PC-9 (cell line): ENCODE measurements at places on chromosomes 16 and 17. TPM values are rescaled to one million over a fixed set of nuclear protein-coding genes. Genes with fewer than 3 reads are reported as not detected.

- H3K36me3 ChIP-seq: no peaks in the 10 kb centered on the region
- H3K27me3 ChIP-seq: no peaks in the 10 kb centered on the region
- no peak overlapping the region for H3K27ac ChIP-seq
- H3K4me3 ChIP-seq: no peak overlapping the region
- H3K4me1 ChIP-seq: peaks cover 42% of the 10 kb centered on the region
These were observed 14.6 kb downstream of the ATP5PD start for GRCh38 chr17:75031972-75032719.

DNA sequence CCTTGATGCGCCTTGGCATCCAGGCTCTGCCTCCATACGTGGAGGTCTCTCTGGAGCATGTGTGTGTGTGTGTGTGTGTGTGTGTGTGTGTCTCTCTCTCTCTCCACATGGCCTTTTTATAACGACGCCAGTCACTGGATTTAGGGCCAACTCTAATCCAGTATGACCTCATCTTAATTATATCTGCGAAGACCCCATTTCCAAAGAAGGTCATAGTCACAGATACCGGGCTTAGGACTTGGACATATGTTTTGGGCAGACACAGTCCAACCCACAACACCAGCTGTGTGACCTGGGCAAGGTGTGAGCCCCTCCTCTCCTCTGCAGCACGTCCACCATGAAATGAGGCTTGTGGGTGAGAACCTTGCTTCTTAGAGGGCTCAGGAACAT lies 138.4 kb upstream of the PLCG2 start:
- H3K27me3 ChIP-seq: no peaks in the 10 kb centered on the region
- no peak for DNase-seq
- H3K36me3 ChIP-seq: no peaks in the 10 kb centered on the region; the same call in 1 of the 2 replicates
- no peak overlapping the region for H3K27ac ChIP-seq
- H3K4me1 ChIP-seq: peaks cover 28% of the 10 kb centered on the region

- no peak overlapping the region for H3K27ac ChIP-seq
- no peaks in the 10 kb centered on the region for H3K4me1 ChIP-seq
- H3K27me3 ChIP-seq: no peaks in the 10 kb centered on the region
- peaks cover 16% of the 10 kb centered on the region; the same call in 1 of the 2 replicates for H3K36me3 ChIP-seq
- no peak overlapping the region for H3K4me3 ChIP-seq
- DNase-seq: no peak
These were observed 14.1 kb downstream of the SPG7 start for GRCh38 chr16:89522287-89522686.

- no peaks in the 10 kb centered on the region for H3K4me1 ChIP-seq
- peaks cover 22% of the 10 kb centered on the region for H3K36me3 ChIP-seq
- H3K4me3 ChIP-seq: no peak overlapping the region
- no peak for DNase-seq
These were observed 31.8 kb downstream of the ZDHHC7 start for GRCh38 chr16:84979516-84979915.

- H3K36me3 ChIP-seq: no peaks in the 10 kb centered on the region
- H3K27me3 ChIP-seq: peaks cover 21% of the 10 kb centered on the region; the same call in 1 of the 2 replicates
- DNase-seq: no peak
- H3K4me1 ChIP-seq: peaks cover 9% of the 10 kb centered on the region
- no peak overlapping the region for H3K4me3 ChIP-seq
These were observed 33.5 kb downstream of the SRL start for GRCh38 chr16:4208341-4208751.

DNA sequence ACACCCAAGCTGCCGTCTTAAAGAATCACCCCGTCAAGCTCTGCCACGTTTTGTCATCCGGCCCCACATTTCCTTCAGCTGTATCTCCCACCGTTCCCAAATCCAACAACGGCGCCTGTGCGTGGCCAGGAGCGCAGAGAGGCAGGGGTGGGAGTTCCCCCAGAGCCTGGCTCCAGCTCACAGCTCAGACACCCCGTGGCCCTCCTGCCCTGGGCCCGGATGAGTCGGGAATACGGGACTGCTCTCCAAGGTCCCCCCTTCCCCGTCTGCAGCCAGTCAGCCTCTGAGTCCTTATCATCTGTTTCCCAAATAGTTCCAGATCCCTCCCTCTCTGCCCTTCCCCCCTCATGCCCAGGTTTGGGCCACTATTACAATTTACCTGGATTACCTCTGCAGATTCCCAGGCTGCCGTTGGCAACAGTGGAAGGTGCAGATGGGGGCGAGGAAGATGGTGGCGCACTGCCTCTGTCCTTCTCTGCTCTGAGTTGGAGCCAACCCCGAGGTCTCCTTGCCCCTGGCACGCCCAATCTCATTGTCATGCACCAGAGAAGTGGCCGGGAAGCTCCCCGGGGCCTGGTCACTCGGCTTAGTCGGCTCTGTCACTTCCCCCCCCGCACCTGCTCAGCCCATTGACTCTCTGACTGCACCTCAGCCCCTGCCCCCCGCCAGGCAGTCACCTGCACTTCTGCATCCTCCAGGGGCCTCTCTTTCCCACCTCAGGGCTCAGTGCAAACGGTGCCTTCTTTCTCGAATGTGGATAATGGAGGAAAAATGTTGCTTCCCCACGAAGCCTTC lies 18.3 kb upstream of the RPTOR start:
- no peaks in the 10 kb centered on the region for H3K36me3 ChIP-seq

- H3K27me3 ChIP-seq: no peaks in the 10 kb centered on the region
- H3K4me1 ChIP-seq: no peaks in the 10 kb centered on the region
- no peak overlapping the region for H3K27ac ChIP-seq
These were observed 369.2 kb downstream of the CDH13 start for GRCh38 chr16:82995924-82996441.

DNA sequence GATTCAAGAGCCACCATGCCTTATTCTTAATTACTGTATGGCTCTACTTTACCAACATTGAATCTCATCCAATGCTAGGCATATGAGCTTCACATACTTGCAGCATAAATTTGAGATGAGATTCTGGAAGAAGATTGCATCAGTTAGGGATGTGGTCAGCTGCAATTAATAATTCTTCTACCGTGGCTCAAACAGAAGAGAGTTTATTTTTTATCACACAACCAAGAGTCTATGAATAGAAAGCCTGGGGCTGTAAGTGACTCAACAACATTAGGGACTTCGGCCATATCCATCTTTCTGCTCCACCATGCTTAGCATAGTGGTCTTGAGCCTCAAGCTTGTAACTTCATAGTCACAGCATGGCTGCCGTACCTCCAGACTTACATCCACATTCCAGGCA lies 179.4 kb upstream of the IRX6 start:
- no peaks in the 10 kb centered on the region for H3K36me3 ChIP-seq
- DNase-seq: no peak
- no peaks in the 10 kb centered on the region for H3K4me1 ChIP-seq
- no peaks in the 10 kb centered on the region for H3K27me3 ChIP-seq

DNA sequence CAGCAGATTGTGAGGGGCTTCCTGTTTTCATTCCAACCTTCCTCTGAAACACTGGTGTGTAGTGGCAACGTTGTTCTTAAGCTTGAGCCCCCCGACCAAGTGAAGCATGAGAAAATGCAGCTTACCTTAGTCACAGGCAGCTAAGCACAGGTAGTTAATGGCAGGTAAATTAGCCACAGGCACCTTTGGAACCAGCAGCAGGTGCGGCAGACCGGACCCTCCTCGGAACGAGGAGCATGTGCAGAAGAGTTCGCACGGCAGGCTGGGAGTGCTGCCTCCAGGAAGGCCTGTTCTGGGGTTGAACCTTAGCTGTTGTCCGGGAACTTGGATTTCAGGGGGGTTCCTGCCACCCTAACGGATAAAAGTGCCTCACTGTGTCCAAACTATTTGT lies 7.2 kb upstream of the IRF8 start:
- peaks cover 16% of the 10 kb centered on the region for H3K4me1 ChIP-seq
- no peak overlapping the region for H3K4me3 ChIP-seq
- peaks cover 85% of the 10 kb centered on the region for H3K27me3 ChIP-seq
- DNase-seq: no peak
- H3K27ac ChIP-seq: no peak overlapping the region
- no peaks in the 10 kb centered on the region for H3K36me3 ChIP-seq

DNA sequence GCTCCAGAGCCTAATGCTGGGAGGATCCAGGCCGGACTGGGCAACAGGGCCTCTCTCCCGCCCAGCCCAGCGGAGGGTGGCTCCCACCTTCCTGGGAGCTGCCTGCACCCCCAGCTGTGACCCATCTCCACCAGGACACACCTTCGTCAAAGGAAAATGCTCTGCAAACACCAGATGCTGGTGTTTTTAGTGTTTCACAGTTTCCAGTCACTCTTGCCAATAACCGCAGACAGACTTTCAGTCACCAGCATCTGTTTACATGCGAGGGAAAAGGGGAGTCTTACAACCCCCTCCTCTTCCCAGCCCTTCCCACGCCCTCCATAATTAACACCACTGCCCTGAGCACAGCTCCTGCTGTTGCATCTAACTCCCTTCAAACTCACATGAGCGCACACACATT lies 25.3 kb downstream of the KLHDC4 start:
- no peak overlapping the region for H3K4me3 ChIP-seq
- no peaks in the 10 kb centered on the region for H3K27me3 ChIP-seq
- DNase-seq: no peak
- H3K27ac ChIP-seq: no peak overlapping the region
- H3K4me1 ChIP-seq: no peaks in the 10 kb centered on the region

GRCh38 chr16:78155791-78156345 lies 56.4 kb downstream of the WWOX start:
- H3K27me3 ChIP-seq: no peaks in the 10 kb centered on the region
- H3K4me3 ChIP-seq: no peak overlapping the region
- H3K36me3 ChIP-seq: no peaks in the 10 kb centered on the region
- no peak for DNase-seq

GRCh38 chr17:13031718-13032350 lies 14.0 kb upstream of the ELAC2 start:
- H3K4me1 ChIP-seq: no peaks in the 10 kb centered on the region
- no peak overlapping the region for H3K4me3 ChIP-seq
- H3K27ac ChIP-seq: no peak overlapping the region
- H3K27me3 ChIP-seq: peaks cover 9% of the 10 kb centered on the region; the same call in 1 of the 2 replicates
- no peaks in the 10 kb centered on the region for H3K36me3 ChIP-seq

GRCh38 chr16:35741546-35741945 lies 2282.1 kb downstream of the TP53TG3F start:
- no peaks in the 10 kb centered on the region for H3K36me3 ChIP-seq
- H3K27ac ChIP-seq: no peak overlapping the region
- no peaks in the 10 kb centered on the region for H3K27me3 ChIP-seq

GRCh38 chr16:31535737-31536136 lies 8.0 kb downstream of the AHSP start:
- DNase-seq: no peak
- no peaks in the 10 kb centered on the region for H3K4me1 ChIP-seq
- H3K27ac ChIP-seq: no peak overlapping the region
- no peak overlapping the region for H3K4me3 ChIP-seq
- no peaks in the 10 kb centered on the region for H3K36me3 ChIP-seq

DNA sequence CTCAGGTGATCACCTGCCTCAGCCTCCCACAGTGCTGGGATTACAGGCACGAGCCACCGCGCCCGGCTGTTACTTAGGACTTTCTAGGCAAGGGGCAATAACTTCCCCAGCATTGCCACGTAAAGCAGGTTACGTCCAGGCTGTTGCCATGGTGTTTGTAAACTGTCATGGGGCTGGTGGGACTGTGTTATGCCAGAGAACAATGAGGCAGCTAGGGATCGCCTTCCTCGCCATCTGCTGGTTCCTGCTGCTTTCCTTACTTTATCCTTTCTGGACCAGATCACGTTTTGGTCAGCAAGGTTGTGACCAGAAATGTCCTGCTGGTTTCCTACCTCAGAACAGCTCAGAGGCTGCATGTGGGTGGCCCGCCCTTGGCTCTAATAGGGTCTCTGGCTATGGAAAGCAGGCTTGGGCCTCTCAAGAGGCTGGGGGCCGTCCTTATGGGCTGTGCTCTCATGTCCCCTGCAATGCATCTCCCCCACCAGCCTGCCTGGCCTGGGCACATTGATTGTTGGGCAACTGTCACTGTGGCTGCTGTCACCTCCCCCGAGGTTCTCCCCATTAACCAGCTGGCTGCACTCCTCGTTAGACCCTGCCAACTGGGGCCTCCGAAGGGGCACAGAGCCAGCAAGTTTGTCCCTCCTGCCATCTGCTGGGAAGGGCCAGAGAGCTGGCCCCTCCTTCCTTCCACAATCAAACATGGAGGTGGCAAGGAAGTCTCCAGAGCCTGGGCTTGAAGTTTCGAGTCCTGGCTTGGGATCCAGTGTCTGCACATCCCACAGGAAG lies 28.2 kb upstream of the ZC3H18 start:
- no peak overlapping the region for H3K27ac ChIP-seq
- H3K27me3 ChIP-seq: peaks cover 74% of the 10 kb centered on the region
- no peaks in the 10 kb centered on the region for H3K36me3 ChIP-seq
- H3K4me3 ChIP-seq: no peak overlapping the region

Gene MYH13
- not detected in 2 replicates for total RNA-seq

Gene CCL14
- not detected in 2 replicates for total RNA-seq

Gene C17orf78
- total RNA-seq: not detected in 2 replicates
